NCI-H187 treated with DMSO at 0.1 percent for 48 hours (cell line): ENCODE measurements at places on chromosomes 5 and 9.

DNA sequence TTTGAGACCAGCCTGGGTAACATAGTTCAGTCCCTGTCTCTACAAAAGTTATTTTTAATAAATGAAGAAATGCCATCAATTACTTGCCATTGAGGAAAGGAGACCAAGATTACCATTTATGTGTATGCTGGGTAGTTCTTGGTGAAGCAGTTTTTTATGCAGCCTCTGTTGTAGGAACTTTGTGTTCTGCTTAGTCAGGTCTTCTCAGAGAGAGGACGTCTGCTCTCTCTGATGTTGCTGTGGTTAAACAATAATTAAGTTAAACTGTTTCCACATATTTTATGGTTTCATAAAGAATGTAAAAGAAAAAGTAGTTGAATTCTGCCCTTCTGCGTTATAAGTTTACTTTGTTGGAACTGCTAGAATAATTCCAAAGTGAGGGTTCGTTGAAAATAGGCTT lies 210.5 kb downstream of the KDM4C start:
- no peak for DNase-seq

DNA sequence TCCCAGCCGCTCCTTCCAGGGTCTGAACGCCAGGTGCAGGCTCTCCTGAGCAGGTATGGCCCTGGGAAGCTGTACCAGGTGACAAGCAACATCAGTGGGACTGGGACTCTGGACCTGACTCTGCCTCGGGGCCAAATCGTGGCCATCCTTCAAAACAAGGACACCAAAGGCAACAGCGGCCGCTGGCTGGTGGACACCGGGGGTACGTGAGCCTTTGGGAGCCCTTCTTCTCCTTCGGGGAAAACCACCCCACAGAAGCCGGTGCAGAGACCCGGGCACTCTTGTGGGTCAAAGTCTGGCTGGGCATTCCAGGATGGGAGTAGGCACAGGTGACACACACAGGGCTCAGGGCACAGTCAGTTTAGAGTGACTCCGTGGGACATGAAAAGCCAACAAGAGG lies 45.8 kb downstream of the ARHGEF37 start:
- peak; percentile 26 for DNase-seq

- no peak for DNase-seq
These were observed 5.8 kb upstream of the TRIM41 start for GRCh38 chr5:181217111-181217802.

DNA sequence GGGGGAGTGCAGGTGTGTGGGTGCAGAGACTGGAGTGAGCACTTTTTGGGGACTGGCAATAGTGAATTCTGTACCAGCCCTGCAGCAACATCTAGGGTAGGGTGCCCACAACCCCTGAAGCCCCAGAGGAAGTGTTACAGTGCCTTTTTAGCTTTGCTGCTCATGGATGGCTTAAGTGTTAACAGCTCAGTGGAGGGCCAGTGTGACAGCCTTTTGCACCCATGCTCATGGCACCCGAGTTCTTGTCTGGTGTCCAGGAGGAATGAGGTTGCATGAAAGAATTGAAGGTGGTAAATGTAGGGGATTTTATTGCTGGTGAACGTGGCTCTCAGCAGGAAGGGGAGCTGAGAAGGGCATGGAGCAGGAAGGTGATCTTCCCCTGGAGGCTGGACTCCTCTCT lies 107.3 kb downstream of the MRPL36 start:
- no peak for DNase-seq

GRCh38 chr5:45288746-45289145 lies 407.4 kb downstream of the HCN1 start:
- DNase-seq, result no peak

DNA sequence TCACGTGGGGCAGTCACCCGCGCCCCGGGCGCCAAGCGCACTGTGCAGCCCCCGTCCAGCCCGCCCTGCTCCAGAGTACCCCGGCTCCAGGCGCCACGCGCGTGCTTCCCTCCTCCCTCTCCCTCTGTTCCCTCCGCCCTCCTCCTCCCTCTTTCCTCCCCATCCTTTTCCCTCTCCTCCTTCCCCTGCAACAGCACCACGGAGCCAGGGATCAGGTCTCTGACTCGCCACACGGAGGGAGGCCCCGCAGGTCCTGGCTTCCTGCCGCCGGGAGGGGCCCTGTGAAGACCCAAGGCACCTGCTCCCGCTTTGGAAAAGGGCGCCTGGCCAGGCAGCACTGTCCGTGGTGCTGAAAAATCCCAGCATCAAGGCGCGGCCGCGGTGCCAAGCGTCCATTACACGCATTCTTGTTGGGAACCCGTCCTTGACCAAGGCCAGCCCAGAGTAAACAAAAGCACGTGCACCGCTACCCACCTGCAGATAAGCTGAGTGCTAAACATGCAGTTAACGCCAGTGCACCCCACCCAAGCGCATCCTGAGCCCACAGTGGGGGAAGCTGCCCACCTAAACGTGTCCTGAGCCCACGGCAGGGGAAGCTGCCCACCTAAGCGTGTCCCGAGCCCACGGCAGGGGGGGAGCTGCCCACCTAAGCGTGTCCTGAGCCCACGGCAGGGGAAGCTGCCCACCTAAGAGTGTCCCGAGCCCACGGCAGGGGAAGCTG lies 21.7 kb downstream of the SLC6A18 start:
- no peak for DNase-seq

DNA sequence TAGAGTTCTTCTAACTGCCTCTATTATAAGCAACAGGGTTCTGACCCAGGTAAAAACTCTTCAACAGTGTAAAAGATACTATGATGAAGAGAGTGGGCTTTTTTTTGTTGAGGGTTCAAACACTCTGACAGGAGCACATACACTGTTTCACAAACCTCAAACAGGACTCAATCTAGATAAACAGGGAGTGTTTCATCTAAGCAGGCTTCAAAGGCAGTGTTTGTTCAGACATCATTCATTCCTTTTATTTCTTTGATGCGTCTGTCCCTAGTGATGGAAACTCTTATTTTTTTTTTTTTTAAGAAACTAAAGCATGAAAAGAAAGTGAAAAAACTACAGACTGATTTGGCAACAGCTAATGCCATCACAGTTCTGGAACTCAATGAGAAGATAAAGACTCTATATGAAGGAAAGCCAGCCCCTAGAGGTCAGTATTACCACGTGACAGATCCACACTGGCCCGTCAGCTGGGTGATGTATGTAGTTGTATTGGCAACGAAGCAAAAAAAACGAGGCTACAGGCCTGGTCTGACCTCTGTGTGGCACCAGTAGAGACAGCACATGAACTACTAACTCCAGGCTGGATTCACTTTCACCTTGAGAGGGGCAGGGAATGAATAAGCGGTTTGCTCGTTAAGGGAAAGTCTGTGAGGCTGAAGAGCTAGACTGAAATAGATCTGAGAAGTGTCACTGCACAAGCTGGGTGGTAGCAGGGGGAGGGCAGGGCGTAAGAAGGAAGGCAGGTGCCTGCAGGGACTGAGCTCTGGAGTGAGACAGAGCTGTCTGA lies 172.2 kb downstream of the CCDC192 start:
- DNase-seq, result peak; percentile 72

DNA sequence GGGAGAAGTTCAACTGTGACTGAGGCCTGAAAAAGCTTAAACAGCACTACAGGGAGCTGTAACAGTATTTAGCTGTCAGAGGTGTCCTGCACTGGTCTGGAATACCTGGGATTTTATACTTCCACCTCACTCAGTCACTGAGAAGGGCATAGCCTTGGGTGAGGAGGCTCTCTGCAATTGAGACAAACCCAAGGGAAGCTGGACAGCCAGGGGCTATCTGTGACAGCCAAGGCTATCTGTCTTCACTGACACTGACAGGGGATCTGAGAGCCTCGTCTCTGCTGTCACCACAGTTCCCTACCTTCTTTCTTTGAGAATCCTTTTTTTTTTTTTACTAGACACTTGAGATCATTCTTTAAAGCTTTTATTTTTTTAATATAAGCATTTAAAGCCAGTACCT lies 356.2 kb upstream of the CD180 start:
- no peak for DNase-seq

DNA sequence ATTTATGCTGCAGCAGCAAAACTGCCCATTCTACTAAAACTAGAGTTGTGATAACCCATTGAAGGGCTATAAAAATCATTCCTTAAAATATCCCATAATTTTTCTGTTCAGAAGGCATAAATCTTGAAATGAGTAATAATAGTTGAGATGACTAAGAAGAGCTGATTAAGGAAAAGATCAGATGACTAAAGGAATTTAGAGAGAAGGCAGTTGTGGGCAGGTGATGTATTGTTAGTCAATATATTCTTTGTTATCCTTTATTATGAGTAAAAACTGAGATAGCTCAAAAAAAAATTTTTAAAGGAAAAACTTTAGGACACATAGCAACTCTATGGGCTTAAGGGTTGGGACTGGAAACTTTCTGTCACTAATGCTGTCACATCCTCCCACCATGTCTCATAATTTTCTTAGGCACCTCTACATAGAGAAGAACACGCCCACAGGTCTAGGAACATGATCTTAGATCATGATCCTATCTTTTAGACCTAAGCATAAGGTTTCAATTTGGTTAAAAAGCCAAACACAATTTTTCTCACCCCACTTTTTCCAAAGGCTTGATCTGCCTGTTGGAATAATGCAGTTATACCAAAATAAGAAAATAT lies 597.5 kb upstream of the MEF2C start:
- DNase-seq, result no peak

- no peak for DNase-seq
These were observed 185.5 kb downstream of the SMC2 start for GRCh38 chr9:104279535-104280177.

DNA sequence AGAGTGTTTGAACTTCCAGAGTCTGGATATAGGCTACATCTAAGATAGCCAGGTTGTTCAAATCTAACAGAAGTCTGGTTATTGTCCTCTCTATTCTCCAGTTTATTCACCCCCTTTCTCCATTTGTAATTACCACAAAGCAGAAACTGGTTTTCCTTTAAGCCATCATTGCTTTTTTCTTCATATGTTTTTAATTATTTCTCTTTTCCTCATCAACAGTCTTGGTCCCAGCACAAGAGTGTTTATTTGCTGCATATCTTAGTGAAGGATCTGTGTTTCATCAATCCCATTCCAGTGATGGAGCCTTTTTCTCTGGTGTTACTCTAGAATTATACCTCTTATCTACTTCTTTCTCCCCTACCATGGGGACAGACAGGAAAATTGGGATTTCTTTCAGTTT lies 142.2 kb downstream of the CAMK4 start:
- DNase-seq, result no peak

GRCh38 chr5:171340491-171340890 lies 31.4 kb downstream of the TLX3 start:
- no peak for DNase-seq

DNA sequence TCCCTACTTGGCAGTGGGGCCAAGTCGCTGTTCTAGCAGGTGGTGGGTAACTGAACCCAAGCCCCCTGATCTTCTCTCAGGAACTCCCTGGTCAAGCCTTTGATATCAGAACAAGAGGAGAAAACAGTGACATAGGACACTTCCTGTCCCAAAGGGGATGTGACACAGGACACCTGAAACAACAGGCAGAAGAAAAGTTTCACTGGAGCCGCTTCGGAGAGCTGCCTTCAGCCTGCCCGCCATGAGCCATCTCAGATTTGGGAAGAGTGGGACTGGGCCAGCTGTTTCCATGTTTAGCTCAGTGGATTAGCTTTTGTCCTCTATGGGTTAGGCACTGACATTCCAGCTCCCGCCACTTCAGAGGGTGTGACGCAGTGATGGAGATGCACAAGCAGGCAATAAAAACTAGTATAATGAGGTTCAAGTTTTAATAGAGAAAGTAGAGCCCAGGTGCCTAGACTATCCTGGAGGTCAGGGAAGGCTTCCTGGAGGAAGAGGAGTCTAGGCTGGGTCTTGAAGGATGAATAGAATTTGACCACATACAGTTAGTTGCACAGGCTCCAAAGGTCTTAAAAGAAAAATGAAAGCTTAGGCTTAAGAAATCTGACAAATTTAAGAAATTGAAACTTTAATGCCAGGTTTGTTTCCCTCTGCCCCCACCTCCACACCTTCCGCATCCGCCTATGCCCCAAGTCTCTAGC lies 104.1 kb upstream of the SPRY4 start:
- DNase-seq, result no peak

DNA sequence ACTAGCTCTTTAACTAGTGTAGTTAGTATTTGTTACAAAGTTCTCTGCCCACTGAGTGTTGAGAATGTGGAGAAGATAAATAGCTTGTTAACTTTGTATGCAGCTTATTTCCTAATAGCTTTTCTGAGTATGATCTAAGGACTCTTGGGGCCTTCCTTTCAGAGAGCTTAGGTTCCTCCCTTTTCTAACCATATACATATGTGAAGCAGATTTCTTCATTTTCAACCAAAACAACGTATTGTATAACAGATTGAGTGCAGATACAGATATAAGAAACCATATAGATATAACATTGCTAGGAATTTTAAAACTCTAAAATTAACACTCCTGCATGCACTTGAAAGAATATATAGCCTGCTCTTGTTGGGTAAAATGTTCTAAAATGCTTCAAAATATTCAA lies 70.4 kb downstream of the SCAMP1 start:
- DNase-seq, result no peak

DNA sequence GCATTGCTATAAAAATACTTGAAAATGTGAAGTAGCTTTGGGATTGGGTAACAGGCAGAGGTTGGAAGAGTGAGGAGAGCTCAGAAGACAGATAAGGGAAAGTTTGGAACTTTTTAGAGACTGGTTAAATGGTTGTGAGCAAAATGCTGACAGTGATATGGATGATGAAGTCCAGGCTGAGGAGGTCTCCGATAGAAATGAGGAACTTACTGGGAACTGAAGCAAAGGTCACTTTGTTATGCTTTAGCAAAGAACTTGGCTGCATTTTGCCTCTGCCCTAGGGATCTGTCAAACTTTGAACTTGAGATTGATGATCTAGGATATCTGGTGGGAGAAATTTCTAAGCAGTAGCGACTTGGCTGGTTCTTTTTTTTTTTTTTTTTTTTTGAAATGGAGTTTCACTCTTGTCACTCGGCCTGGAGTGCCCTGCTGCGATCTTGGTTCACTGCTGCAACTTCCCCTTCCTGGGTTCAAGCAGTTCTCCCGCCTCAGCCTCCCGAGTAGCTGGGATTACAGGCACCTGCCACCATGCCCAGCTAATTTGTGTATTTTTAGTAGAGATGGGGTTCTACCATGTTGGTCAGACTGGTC lies 998.9 kb downstream of the TLE1 start:
- no peak for DNase-seq

DNA sequence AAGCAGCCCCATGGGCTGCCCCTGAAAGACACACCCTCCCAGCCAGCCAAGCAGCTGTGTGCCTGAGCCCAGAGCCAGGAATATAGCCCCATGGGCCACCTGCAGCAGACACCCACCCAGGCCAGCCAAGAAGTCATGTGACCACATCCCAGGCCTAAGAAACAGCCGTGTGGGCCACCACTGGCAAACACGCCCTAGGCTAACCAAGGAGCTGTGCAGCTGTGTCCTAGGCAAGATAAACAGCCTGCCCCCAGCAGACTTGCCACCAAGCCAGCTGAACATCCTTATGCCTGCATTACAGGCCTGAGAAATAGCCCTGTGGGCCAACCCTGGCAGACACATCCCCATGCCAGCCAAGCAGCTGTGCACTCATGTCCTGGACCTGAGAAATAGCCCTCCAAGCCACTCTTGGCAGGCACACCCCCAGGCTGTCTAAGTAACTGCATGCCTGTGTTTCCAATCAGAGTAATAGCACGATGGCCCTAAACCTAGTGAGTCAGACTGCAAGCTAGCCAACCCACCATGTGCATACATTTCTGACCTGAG lies 143.0 kb downstream of the ADAMTS6 start:
- DNase-seq, result no peak
